Activated CD4-positive, alpha-beta T cell treated with anti-CD3 and anti-CD28 coated beads, Interleukin-2, amount 50 U/mL, for 16 hours (primary cell): ENCODE measurements at places on chromosomes 7 and 10.

GRCh38 chr7:94497874-94498670, 11.5 kb upstream of the CASD1 start:
- no peak for DNase-seq

GRCh38 chr10:96858038-96858705, 26.1 kb downstream of the LCOR start:
- DNase-seq = no peak

DNA sequence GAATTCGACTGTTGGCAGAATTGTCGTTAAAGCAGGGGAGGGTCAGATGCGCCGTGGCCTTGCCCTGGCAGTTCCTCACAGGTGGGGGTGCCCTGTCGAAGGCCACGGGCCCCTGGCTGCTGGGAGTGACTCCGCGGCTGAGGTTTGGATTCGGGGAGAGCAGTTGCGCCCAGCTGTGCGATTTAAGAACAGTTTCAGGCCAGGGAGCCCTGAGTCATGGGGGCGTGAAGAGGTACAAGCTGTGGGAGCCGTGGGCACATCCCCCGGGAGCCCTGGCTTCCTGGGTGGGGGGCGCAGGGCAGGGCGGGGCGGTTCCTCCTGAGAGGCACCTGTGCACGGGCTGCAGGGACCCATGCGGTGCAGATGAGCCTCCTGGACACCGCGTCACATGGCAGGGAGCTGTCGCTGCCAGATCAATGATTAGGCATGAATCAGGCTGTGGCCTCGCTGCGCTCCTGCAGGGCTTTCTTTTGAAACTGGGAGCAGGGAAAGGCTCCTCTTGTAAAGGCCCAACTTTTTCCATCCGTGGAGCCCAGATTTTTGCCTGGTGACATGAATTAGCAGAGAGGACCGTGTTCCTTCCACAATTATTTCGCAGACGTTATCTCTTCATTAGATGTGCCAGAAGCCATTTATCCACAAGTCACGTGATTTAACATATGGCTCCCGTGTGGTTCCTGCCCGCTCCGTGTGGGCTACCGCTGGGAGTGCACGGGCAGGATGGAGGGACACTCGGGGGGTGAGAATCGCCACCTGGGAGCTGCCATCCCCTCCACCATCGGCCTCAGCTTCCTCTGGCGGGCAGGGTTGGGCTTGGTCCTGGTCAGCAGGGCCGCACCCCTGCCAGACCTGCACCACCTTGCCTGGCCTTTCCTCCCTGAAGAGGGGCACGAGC, 918 bp downstream of the PWWP2B start:
- peak; percentile 20 for DNase-seq

DNA sequence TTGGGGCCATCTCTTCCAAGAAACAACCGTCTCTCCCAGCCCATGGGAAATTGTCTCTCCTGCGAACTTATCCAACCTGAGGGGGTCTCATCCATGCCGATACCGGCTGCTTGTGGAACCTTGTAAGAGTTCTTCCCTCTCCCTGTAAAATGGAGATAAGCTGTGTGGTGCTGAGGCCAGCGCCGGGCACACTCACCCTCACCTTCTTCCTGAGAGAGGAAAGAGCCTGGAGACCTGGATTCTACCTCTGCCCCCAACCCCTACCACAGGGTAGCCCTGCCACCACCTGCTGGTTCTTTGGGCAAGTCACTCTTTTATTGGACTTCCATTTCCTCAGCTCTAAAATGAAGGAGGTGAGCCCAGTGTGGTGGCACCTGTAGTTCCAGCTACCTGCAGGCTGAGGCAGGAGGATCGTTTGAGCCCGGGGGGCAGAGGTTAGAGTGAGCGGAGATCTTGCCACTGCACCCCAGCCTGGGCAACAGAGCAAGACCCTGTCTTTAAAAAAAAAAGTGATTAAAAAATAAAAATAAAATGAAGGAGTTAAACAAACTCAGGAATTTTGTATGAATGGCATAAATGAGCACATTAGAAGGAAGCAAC, 38.4 kb upstream of the PSAP start:
- no peak for DNase-seq

GRCh38 chr7:17638727-17639126, 301.6 kb downstream of the SNX13 start:
- no peak for DNase-seq

DNA sequence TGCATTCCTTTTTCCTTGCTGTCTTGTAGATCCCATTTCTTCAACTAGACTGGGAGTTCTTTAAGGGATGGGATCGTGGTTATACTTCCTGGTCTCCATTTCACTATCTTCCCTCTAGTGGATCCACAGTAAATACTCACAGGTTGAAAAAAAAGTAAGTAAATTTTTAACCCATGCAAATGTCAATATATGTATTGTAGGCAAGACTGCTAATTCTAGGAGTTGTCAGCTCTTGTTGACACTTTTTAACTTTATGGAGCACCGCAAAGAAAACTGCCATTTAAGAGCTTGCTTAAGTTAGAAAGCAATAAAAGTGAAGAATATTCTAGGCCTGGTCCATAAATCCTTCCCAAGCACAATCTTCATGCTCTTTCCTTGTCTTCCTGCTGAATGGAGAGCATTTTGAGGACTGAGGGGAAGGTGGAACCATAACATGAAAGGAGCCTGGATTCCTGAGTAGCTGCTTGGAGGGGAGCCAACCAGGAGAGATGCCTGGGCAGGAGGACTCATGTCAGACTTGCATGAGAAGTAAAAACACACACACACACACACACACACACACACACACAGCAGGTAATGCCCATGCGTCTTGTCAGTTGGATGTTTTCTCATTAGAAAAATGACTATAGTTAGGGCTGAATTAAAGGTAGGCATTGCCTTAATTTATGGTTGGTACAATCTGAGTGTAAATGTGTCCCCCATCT, 32.2 kb downstream of the VWA2 start:
- DNase-seq = no peak

GRCh38 chr7:6142871-6143380, 111.8 kb downstream of the ANKRD61 start:
- no peak for DNase-seq

GRCh38 chr10:8389630-8390029, 335.1 kb downstream of the GATA3 start:
- no peak for DNase-seq
